ENCODE measurements at places on chromosomes 16 and 17. TPM values are rescaled to one million over a fixed set of nuclear protein-coding genes. Genes with fewer than 3 reads are reported as not detected.

Gene CHD9NB
- total RNA-seq = not detected

Gene HOXB5
- not detected for total RNA-seq

Gene PKMYT1
- not detected for total RNA-seq

Gene GNG13
- not detected for total RNA-seq

Gene CLDN7
- total RNA-seq = 0.81 TPM

Gene DNAH9
- total RNA-seq = not detected

Gene MYH13
- not detected for total RNA-seq

Gene LRRC37B
- total RNA-seq = 42.1 TPM

Gene DLX4
- 1.3 TPM for total RNA-seq

Gene KCNJ16
- not detected for total RNA-seq

Gene UTS2R
- not detected for total RNA-seq

Gene C16orf96
- total RNA-seq = 0.65 TPM

Gene TMEM204
- total RNA-seq = 26.3 TPM

Data from naive thymus-derived CD4-positive, alpha-beta T cell (primary cell).